Tibial nerve (tissue), 4 donors: ENCODE measurements at places on chromosomes 11 and 22. TPM values are rescaled to one million over a fixed set of nuclear protein-coding genes. Genes with fewer than 3 reads are reported as not detected.

The OVOL1 gene
- total RNA-seq: not detected

The TCIRG1 gene
- total RNA-seq: 439 TPM

DNA sequence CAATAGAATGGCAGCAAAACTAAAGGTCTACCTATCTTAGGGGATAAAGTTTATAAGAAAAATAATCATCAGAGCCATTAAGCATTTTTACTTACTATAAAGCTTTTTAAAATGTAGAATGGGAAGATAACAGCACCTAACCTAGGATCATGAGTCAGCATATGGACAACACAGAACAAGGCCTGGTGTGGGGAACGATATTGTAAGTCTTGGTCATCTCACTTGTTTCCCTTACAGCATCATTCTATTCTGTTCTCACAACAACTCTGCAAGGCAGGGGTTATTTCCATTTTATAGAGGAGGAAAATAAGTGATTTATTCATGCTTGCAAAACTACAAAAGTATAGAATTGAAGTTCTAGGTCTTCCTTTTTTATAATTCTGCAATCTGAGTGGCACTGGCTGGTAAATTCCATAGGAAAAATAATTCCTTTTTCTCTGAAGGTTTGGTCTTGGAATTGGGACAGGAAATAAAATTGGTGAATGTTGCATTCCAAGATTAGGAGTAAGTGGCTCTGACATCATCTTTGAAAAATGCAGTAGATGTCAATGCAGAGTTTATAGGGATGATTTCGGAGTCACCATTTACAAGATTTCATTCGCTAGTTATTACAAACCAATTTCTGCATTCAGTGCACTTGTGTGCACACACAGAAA lies 423.0 kb downstream of the DYNC2H1 start:
- no peaks in the 10 kb centered on the region for H3K36me3 ChIP-seq
- H3K27me3 ChIP-seq: no peaks in the 10 kb centered on the region
- no peak overlapping the region for H3K27ac ChIP-seq
- DNase-seq: no peak
- H3K4me3 ChIP-seq: no peak overlapping the region

The KRTAP5-7 gene
- 1.3 TPM for total RNA-seq

- no peaks in the 10 kb centered on the region for H3K27me3 ChIP-seq
- peak overlapping the region; percentile 83 for H3K27ac ChIP-seq
- H3K36me3 ChIP-seq: peaks cover 4% of the 10 kb centered on the region
- H3K4me1 ChIP-seq: peaks cover 40% of the 10 kb centered on the region
- no peak for DNase-seq
- peak overlapping the region; percentile 86 for H3K4me3 ChIP-seq
These were observed 546 bp downstream of the DRAP1 start for GRCh38 chr11:65919573-65920371.

- no peak overlapping the region for H3K27ac ChIP-seq
- no peak overlapping the region for H3K4me3 ChIP-seq
- no peak for DNase-seq
- no peaks in the 10 kb centered on the region for H3K36me3 ChIP-seq
- H3K27me3 ChIP-seq: no peaks in the 10 kb centered on the region
These were observed 2.4 kb downstream of the IPO7 start for GRCh38 chr11:9386901-9387300.

DNA sequence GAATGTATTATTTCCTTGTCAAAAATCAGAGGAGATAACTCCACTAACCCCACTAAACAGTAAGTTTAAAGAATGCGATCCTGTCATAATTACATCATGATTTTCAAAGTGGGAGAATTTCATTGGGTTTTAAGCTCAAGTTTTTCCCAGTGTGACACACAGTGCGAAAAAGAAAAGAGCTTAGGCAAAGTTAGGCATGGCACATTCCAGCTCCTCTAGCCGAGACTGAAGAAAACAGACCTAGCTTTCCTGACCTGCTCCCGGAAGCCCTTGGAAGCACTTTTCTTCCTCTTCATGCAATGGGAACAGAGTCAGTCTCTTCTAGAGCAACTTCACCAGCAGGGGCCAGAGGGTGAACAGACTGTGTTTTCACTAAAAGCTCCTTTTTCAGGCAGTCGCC lies 76.6 kb upstream of the AKIP1 start:
- peaks cover 6% of the 10 kb centered on the region for H3K4me1 ChIP-seq
- H3K27me3 ChIP-seq: no peaks in the 10 kb centered on the region
- no peak overlapping the region for H3K27ac ChIP-seq
- H3K36me3 ChIP-seq: no peaks in the 10 kb centered on the region
- H3K4me3 ChIP-seq: no peak overlapping the region

DNA sequence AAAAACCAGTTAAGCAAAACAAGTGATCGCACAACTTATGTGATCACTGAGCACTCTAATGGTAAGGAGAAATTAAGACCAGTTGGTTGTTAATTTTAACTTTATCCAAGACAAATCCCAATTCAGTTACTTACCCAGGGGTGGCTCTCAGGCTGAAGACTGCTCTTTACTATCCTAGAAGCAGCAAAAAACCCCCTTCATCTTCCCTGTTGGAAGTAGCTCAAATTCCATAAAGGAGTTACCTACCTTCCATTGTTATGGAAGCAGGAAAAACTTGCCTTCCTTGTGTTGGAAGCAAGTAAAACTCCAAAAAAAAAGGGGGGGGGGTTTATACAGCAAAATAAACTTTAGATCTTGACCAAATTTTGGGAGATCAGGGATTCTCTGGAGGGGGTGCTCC lies 5.2 kb upstream of the MRPL16 start:
- no peak for DNase-seq
- no peaks in the 10 kb centered on the region for H3K4me1 ChIP-seq
- no peaks in the 10 kb centered on the region for H3K36me3 ChIP-seq
- H3K27me3 ChIP-seq: no peaks in the 10 kb centered on the region

The C1QTNF6 gene
- total RNA-seq: 3.9 TPM

GRCh38 chr11:80163441-80163840 lies 722.6 kb upstream of the TENM4 start:
- H3K4me3 ChIP-seq: no peak overlapping the region
- H3K27me3 ChIP-seq: no peaks in the 10 kb centered on the region
- H3K36me3 ChIP-seq: no peaks in the 10 kb centered on the region
- no peak overlapping the region for H3K27ac ChIP-seq
- DNase-seq: no peak
- no peaks in the 10 kb centered on the region for H3K4me1 ChIP-seq

DNA sequence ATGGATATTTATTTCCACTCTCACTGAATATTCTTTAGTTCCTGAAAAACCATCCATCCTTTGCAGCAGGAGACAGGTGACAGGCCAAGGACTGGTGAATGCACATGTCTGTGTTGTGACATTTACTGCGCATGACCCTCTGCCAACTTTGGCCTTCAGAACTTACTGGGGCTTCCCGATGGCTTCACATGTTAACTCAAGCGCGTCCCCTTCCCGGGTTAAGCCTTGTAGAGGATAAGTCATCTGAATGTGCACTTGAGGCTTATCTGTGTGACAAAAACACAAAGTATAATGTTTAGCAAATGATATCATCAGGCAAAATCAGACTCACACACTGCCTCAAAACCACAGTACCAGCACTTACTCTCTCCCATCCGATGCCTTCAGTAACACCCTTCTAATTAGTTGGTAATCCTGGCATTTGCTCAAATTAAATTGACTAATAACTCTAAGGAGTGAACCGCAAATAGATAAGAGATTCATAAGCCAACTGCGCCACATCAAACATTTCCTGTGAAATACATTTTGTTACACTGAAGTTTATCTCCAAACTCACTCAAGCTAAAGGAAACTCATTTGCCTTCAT lies 286.4 kb downstream of the CADM1 start:
- no peak overlapping the region for H3K27ac ChIP-seq
- no peaks in the 10 kb centered on the region for H3K36me3 ChIP-seq
- no peak for DNase-seq
- no peak overlapping the region for H3K4me3 ChIP-seq

The CHCHD10 gene
- total RNA-seq: not detected

The UEVLD gene
- total RNA-seq: 16.8 TPM

DNA sequence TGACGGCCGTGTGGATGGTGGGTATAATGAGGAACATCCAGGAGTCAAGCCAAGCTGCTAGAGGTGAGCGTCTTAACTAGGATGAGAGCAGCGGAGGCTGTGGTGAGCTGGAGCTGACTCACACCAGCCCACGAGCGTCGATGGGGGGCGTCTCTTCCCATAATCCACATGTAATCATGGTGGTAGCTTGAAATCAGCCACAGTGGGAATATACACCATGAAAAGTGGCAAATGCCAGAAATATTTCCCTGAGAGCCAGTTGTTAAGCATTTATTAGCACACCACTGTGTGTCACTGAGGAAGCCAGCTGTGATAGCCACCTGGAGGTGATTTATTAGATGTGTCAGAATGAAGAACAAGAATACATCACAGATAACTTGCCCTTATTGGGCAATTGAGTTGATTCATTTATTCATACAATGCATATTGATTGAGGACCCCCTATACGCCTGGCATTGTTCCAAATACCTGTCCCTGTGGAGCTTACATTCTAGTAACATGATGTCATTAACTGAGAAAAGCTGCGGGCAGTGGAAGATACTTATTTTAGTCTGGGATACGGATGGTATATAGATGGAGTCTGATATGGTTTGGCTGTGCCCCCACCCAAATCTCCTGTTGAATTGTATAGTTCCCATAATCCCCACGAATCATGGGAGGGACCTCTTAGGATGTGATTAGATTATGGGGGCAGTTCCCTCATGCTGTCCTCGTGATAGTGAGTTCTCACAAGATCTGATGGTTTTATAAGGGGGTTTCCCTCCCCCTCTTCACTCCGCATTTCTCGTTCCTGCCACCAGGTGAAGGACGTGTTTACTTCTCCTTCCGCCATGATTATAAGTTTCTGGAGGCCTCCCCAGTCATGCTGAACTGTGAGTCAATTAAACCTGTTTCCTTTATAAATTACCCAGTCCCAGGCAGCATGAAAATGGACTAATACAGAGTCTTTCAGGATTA lies 473.4 kb downstream of the METTL15 start:
- H3K4me1 ChIP-seq: no peaks in the 10 kb centered on the region
- no peaks in the 10 kb centered on the region for H3K27me3 ChIP-seq
- H3K36me3 ChIP-seq: no peaks in the 10 kb centered on the region
- DNase-seq: no peak
- H3K27ac ChIP-seq: no peak overlapping the region

- no peak overlapping the region for H3K27ac ChIP-seq
- H3K4me1 ChIP-seq: peaks cover 9% of the 10 kb centered on the region
- peaks cover 14% of the 10 kb centered on the region for H3K36me3 ChIP-seq
- DNase-seq: no peak
These were observed 200.0 kb downstream of the TBC1D22A start for GRCh38 chr22:46962406-46962805.

GRCh38 chr11:124638500-124638899 lies 15.8 kb downstream of the TBRG1 start:
- H3K4me3 ChIP-seq: no peak overlapping the region
- H3K36me3 ChIP-seq: peaks cover 4% of the 10 kb centered on the region
- DNase-seq: no peak
- H3K27me3 ChIP-seq: no peaks in the 10 kb centered on the region
- no peak overlapping the region for H3K27ac ChIP-seq

DNA sequence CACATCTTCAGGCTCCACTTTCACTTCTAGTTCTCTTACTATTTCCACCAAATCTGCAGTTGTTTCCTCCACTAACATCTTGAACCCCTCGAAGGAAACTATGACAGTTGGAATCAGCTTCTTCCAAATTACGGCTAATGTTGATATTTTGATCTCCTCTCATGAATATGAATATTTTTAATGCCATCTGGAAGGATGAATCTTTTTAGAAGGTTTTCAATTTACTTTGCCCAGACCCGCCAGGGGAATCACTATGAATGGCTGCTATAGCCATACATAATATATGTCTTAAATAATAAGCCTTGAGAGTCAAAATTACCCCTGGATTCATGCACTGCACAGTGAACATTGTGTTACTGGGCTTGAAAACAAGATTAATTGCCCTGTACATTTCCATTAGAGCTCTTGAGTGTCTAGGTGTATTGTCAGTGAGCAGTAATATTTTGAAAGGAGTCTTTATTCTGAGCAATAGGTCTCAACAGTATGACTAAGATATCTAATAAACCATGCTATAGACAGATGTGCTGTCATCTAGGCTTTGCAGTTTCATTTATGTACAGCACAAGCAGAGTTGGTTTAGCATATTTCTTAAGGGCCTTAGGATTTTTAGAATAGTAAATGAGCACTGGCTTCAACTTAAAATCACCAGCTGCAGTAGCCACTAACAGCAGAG lies 48.3 kb upstream of the LRRC55 start:
- no peak for DNase-seq
- H3K4me3 ChIP-seq: no peak overlapping the region
- H3K4me1 ChIP-seq: no peaks in the 10 kb centered on the region
- H3K36me3 ChIP-seq: no peaks in the 10 kb centered on the region
- H3K27ac ChIP-seq: no peak overlapping the region

DNA sequence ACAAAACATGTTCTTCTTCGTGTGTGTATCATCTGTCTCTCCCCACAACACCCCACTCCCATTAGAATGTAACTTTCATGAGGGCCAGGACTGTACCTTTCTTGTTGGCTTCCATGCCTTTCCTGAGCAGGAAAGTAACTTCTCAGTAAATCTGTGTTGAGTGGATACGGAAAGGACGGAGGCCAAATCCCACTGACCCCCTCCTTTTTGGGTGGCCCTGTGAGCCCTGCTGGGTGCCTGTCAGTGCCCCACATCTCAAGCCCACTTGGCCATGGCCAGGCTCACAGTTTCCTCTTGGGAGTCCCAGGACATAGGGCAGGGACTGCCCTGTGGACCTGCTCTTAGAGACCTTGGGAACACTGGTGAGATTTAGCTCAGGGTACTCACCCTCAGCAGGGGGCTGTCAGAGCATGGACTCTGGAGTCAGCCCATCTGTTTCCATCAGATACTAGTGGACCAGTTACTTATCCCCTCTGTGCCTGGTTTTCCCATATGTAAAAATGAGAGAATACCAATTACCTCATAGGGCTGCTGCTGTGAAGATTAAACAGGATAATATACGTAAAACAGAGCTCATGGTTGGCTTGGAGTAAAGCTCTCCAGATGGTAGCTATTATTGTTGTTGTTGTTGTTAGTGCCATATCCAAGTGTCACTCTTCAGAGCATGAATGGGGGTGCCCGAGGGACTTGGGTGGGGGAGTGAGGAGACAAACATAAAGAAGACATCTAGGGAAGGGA lies 1.0 kb upstream of the C11orf96 start:
- DNase-seq: no peak
- H3K36me3 ChIP-seq: no peaks in the 10 kb centered on the region
- H3K27me3 ChIP-seq: peaks cover 12% of the 10 kb centered on the region
- peak overlapping the region; percentile 71 for H3K4me3 ChIP-seq
